ENCODE measurements at places on chromosomes 16 and 17. TPM values are rescaled to one million over a fixed set of nuclear protein-coding genes. Genes with fewer than 3 reads are reported as not detected.

DNA sequence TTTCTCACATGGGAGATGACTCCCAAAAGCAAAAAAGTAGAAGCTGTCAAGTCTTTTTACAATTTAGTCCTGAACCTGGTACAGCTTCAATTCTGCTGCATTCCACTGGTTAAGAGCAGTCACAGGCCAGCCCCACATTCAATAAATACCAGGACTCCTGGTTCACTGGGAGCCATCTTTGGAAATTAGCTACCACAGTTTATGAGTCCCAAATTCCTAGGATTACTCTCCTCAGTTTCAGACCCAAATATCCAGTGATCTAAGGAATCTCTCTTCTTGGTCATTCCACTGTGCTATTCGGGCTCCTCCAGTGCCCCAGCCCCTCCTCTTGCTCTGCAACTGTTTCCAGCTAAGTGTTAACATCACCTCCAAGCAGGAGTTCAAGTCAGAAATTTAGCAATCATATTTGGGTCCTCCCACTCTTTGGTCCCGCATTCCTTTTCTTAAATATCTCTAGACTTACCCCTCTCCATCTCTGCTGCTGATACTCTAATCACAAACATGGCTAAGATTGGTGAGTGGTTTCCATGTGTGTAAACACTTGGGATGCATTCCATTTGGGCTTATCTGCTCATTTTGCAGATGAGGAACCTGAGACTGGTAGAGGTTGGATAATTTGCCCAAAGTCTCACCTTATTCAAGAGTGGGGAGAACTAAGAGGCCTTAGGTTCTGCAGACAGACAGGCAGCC is 9.6 kb upstream of the WIPF2 start:
- H3K36me3 ChIP-seq = no peaks in the 10 kb centered on the region
- H3K27me3 ChIP-seq = no peaks in the 10 kb centered on the region
- H3K27ac ChIP-seq = no peak overlapping the region
- DNase-seq = no peak
- H3K4me3 ChIP-seq = no peak overlapping the region
- no peaks in the 10 kb centered on the region for H3K4me1 ChIP-seq

GRCh38 chr16:4309833-4310266 is 6.0 kb upstream of the GLIS2 start:
- no peaks in the 10 kb centered on the region for H3K27me3 ChIP-seq
- no peaks in the 10 kb centered on the region for H3K36me3 ChIP-seq
- DNase-seq = peak; percentile 41
- no peak overlapping the region for H3K27ac ChIP-seq
- H3K4me1 ChIP-seq = peaks cover 27% of the 10 kb centered on the region

The AXIN2 gene
- 30.3 TPM for total RNA-seq

GRCh38 chr16:48949636-48950035 is 332.0 kb downstream of the CBLN1 start:
- H3K36me3 ChIP-seq = no peaks in the 10 kb centered on the region
- H3K4me3 ChIP-seq = no peak overlapping the region
- H3K4me1 ChIP-seq = no peaks in the 10 kb centered on the region
- H3K27ac ChIP-seq = no peak overlapping the region

The SPATA32 gene
- 0.41 TPM for total RNA-seq

Data from CD4-positive, alpha-beta memory T cell (primary cell).